Activated CD4-positive, alpha-beta memory T cell treated with anti-CD3 and anti-CD28 coated beads for 36 hours (primary cell): ENCODE measurements at places on chromosomes 1 and 21. TPM values are rescaled to one million over a fixed set of nuclear protein-coding genes. Genes with fewer than 3 reads are reported as not detected.

The CCDC17 gene
- 1.3 TPM for total RNA-seq

The SH3BGR gene
- 1.7 TPM for total RNA-seq

The CFAP141 gene
- total RNA-seq: not detected

The SLC9C2 gene
- total RNA-seq: not detected

The CA14 gene
- not detected for total RNA-seq

The FAM151A gene
- not detected for total RNA-seq

The C1orf141 gene
- 1.2 TPM for total RNA-seq

The MARK1 gene
- total RNA-seq: not detected

The AADACL4 gene
- not detected for total RNA-seq

The AKNAD1 gene
- total RNA-seq: not detected

The ZSWIM5 gene
- total RNA-seq: 0.59 TPM

The SPRR1B gene
- not detected for total RNA-seq

The SELL gene
- total RNA-seq: 103 TPM

The IGSF5 gene
- not detected for total RNA-seq

The C1orf74 gene
- 3.5 TPM for total RNA-seq

The CCDC27 gene
- not detected for total RNA-seq

The MROH9 gene
- total RNA-seq: not detected

The SERINC2 gene
- total RNA-seq: 0.34 TPM

The PTAFR gene
- total RNA-seq: 0.15 TPM

The OR2T29 gene
- not detected for total RNA-seq

The RAP1GAP gene
- total RNA-seq: 1.1 TPM

The SLC5A3 gene
- total RNA-seq: 25.7 TPM

The NGF gene
- total RNA-seq: not detected

The SYPL2 gene
- total RNA-seq: not detected

The KRTAP13-2 gene
- total RNA-seq: not detected

The YBX1 gene
- 1,134 TPM for total RNA-seq
